Hematopoietic multipotent progenitor cell treated with erythropoietin and hydrocortisone succinate and interleukin-3 and kit ligand, for 15 days (in vitro differentiated cells): ENCODE measurements at places on chromosomes 1 and 21.

DNA sequence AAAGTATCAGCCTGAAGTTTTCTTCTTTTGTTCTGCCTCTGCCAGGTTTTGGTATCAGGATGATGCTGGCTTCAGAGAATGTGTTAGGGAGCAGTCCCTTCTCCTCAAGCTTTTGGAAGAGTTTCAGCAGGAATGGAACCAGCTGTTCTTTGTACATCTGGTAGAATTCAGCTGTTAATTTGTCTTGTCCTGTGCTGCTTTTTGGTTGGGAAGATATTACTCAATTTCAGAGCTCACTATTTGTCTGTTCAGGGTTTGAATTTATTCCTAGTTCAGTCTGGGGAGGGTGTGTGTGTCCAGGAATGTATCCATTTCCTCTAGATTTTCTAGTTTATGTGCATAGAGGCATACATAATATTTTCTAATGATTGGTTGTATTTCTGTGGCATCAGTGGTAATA is 12.8 kb downstream of the ZNF678 start:
- no peak for DNase-seq

DNA sequence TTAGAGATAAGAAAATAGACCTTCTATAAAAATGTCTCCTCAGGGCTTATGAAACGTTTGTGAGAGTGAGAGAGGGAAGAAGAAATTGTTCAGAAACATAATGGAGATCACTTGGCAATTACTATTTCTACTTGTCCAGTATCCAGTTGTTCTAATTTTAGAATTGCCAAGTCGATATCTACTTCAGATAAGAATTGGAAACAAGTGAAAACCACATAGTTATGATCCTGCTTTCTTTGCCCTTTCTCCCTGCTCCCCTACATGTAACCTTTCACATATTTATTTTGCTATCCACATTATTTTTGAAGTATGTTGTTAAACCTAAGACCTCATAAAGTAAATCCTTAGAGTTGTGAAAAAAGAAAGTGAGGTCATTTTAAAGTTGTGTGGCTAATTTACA is 1154.7 kb upstream of the ADGRL2 start:
- DNase-seq = no peak

DNA sequence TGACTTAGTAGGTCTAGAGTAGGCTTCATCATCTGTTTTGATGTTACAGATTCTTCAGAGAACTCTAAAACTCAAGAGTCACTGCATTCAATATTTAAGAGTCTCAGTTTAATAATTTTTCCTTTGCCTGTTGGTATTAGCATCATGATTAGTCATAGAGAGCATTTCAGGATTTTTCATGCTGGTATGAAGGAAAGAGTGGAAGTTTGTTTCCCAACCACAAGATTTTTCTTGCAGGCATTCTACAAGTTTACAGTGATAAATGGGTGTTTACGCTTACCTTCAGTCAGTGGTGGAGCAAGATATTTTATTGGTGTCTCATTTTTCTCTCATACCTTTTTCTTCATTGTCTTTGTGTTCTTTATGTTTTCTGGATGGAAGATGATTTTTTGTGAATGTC is 58.4 kb upstream of the MYOCOS start:
- no peak for DNase-seq

DNA sequence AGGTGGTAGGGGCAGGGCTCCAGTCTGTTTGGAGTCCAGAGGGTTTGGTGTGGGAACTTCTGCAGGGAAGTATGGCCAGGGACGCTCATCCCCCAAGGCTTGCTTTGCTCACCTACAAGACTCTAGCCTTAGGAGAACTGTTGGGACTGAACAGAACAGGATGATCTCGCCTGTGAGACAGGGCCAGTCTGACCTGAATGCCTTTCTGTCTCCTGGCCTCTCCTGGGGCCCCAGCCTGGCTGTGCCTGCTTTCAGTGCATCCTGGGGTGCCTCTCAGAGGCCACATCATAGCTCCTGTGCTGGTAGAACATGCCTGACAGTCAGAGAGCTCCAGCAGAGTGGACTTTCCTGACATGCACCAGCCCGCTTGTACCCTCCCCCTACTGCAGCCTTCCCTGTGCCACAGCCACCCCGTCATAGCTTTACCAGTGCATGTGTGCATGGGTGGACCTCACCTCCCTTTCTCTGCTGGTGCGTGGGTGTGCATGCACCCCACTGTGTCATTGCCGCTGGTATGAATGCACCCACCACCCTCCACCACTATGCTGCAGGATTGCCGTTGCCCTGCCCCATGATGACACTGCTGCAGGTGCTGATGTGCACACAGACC is 165.8 kb downstream of the GIPC2 start:
- no peak for DNase-seq

- no peak for DNase-seq
Measured at GRCh38 chr1:187692799-187693198, 864.0 kb downstream of the PLA2G4A start.

GRCh38 chr1:101653482-101653946 is 343.2 kb downstream of the OLFM3 start:
- DNase-seq = no peak

- no peak for DNase-seq
Measured at GRCh38 chr1:20200966-20201365, 14.6 kb upstream of the PLA2G2C start.

DNA sequence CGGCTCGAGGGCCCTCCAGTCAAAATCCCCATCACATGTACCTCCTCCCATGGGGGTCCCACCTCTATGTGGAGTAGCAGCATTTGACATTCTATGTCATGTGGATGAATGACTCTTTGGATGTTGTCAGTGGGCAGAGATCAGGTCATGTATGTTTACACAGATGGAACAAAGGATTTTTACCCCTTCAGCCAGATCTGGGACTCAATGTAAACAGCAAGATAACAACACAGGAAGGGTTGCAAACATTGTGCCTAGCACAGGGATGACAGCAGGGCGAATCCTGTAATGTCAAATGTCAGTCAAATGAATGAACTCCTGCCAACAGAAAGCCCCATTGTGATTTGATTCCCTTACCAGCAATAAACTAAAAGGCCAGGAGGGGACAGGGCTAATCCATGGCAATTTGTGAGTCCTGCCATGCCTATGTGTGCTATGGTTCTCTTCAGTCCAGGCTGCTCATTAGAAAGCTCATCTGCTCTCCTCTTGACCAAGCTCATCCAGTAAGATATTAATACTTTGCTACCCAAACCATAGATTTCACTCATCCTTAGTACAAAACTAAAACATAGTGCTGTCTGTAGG is 60.3 kb downstream of the PGBD5 start:
- no peak for DNase-seq

GRCh38 chr1:44784094-44785028 is 3.6 kb downstream of the BEST4 start:
- DNase-seq = no peak

DNA sequence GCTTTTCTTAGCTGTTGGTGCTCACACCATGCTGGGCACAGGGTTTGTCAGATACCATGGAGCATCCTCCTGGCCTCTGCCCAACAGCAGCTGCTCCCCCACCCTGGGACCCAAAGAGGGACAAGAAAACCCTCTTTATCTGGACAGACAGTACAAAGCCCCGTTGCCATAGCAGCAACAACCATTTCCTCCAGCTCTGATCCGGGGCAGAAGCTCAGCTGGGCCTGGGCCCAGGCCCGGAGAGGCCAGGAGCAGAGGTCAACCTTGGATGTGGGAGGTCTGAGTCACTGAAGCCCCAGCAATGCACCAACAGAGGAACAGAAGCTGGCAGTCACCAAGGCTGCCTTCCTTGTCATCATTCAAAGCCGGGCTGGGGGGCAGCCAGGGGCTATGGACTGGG is 228.4 kb upstream of the POU3F1 start:
- DNase-seq = no peak

DNA sequence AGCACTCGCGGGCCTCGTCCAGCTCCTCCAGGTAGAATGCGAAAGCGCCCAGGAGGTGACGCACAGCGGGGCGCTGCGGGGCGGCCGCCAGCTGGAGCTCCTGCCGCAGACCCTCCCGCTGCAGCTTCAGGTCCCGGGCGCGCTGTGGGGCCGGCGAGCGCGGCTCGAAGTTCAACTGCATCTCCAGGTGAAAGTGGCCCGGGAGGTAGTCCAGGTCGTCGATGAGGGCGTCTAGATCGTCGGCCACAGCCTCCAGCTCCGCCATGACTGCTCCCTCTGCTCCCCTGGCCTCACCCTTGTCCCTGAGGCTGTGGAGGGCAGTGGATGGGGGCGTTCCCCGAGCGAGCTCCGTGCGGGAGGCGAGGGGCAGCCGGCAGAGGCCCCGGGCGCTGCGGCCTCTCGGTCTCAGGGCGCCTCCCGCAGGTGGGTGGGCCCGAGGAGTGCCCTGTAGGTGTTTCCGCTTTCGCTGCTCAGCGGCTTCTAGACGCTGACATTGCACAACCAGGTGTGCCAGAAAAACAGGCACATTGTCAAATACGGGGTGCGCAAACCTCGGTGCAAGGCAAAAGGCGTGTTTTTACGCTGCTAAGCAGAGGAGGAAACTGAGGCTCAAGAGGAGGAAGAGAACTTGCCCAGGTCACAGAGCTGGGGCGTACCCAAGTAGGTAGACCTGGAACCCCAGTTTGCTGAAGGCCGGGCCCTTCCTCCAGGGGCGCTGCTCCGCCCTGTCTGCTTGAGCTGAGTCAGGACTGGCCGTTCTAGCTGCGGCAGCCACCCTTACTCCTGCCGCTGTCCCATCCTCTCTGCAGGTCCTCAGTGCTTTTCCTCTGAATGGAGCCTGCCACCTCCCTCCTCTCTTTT is at the start of gene TTC22:
Gene TTC22 (minus strand): TSS at position 425 of the 861 bp plus-strand sequence. CDS start 160 bp downstream, at position 265.
- no peak for DNase-seq

DNA sequence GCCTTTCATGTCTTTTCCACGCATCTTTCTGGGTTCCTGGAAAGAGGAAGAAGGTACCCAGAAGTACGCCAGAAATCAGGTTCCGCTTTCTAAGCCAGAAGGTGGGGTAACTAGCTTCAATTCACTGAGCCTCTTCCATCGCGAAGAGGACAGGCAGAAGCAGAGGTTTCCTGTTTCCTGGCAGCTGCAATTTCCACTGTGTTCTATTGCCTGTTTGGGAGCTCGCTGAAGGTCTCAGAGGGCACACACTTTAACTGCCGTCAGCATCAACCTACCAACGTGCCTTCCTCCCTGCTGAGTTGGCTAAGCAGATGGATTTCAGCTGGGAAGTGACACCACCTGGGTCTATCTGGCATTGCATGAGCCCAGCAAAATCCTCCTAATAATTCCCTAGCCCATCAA is 10.0 kb downstream of the NCF2 start:
- no peak for DNase-seq

GRCh38 chr1:219374046-219374566 is 200.4 kb downstream of the LYPLAL1 start:
- DNase-seq = no peak

GRCh38 chr1:245887829-245888228 is 619.2 kb downstream of the SMYD3 start:
- no peak for DNase-seq

DNA sequence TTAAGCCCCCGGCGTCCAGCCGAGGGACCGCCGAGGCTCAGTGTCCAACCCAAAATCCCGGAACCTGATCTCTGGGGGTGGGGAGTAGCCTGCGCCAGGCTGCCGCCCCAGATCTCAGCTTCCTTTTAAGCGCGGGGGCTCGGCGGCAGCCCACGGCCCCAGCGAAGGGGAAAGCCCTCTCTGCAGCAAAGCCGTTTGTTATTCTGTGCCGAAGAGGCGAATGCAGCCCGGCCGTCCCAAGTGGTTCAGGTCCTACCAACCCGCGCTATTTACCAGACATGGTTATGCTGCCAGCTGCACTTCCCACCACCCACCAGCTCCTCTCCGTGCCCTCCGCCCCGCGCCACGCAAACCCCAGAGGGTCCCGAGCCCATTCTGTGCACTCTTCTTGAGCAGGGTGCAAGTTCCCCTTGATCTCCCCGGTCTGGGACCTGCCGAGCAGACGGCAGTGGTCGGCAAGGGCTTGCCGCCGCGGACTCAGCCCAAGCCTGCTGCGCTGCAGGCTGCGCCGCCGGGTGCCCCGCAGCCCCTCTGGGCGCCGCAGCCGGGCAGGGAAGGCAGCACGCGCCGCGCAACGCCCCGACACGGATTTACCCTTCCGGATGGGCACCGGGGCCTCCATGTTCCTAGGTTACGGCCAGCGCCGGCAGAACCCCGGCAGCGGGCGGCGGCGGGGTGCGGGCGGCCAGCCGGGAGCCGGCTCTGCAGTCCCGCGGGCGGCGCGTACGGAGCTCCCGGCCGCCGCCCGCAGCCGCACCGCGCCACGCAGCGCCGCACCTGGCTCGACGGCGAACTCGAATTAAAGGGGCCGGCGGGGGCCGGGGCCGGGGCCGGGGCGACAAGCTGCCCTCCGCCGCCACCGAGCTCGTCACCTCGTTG is 738 bp upstream of the KCNA2 start:
- DNase-seq = no peak

GRCh38 chr1:43052786-43053439 is 94.2 kb upstream of the SLC2A1 start:
- no peak for DNase-seq

DNA sequence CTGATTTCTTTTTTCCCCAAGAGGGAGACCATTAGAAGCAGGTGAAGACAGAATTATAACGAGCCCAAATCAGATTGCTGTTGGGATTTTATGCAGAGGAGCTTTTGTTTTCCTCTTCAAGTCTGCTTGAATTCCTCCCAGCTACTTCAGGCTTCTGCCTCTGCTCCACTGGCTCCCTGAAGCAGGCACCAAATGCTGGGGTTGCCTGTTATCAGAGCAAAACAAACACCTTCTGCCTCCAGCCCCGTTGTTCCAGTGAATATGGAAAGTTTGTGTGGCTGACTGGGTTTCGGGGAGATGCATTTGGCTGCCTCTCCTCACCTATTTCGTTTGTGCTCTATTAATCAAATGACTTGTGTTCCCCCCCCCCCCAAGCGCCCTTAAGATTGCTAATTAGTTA is 209.2 kb downstream of the URB2 start:
- DNase-seq = no peak

- DNase-seq = no peak
Measured at GRCh38 chr1:214044438-214045214, 56.9 kb downstream of the PROX1 start.

- DNase-seq = no peak
Measured at GRCh38 chr1:199265319-199265718, 626.5 kb downstream of the PTPRC start.

GRCh38 chr21:29265690-29266479 is 32.8 kb upstream of the BACH1 start:
- no peak for DNase-seq

- peak; percentile 53 for DNase-seq
Measured at GRCh38 chr1:228236744-228237143, 28.9 kb downstream of the OBSCN start.
